ENCODE measurements at places on chromosomes 11 and 22.

GRCh38 chr22:37943136-37943824 is 10.1 kb downstream of the C22orf23 start:
- no peak for DNase-seq

- no peak for DNase-seq
These were observed 30.6 kb downstream of the MUC6 start for GRCh38 chr11:1005928-1006327.

GRCh38 chr22:46573781-46574437 is 36.5 kb upstream of the CELSR1 start:
- no peak for DNase-seq

DNA sequence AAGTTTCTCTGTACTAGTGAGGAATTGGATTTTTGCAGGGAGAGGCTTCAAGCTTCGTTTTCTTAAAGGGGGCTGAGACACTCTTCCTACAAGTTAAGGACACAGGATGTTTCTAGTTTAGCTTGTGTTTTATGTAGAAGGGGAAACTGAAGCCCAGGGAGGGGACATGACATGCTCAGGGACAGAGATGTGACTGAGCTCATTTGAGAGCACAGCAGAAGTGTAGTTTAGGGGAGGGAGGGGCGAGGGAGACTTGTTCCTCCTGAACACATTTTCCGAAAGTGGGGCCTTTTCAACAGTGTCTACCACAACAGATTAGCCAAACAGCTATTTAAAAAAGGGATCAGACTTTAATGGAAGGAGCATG is 148.1 kb downstream of the FBXO7 start:
- DNase-seq = no peak

- no peak for DNase-seq
These were observed 6.2 kb upstream of the FBLN1 start for GRCh38 chr22:45496451-45496941.

DNA sequence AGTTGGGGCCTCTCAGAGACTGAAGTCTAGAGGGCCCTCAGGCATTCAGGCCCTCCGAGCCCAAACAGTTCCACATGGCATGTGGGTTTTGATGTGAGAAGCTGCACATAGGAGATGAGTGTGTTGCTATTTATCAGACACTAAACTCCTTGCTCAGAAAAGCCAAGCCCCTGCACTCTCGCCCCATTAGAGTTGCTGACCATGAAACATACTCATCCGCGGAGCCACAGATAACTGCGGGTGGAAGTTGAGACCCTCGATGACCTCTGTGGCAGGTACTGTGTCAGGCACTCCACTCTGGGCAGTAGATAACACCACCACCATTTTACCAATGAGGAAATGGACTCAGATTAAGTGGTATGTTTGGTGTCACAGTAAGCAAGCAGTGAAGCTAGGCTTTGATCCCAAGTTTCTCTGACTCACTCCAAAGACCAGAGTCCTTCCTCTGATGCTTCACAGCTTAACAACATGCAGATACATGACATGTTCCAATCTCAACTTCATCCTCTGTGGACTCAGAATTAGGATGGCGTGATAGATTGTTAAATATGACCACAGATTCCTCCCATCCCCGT is 202.1 kb downstream of the ADAMTS15 start:
- no peak for DNase-seq

- DNase-seq = no peak
These were observed 532.1 kb downstream of the BUD13 start for GRCh38 chr11:116240710-116241109.

GRCh38 chr22:43889860-43890253 is 2.0 kb downstream of the PNPLA5 start:
- DNase-seq = no peak

DNA sequence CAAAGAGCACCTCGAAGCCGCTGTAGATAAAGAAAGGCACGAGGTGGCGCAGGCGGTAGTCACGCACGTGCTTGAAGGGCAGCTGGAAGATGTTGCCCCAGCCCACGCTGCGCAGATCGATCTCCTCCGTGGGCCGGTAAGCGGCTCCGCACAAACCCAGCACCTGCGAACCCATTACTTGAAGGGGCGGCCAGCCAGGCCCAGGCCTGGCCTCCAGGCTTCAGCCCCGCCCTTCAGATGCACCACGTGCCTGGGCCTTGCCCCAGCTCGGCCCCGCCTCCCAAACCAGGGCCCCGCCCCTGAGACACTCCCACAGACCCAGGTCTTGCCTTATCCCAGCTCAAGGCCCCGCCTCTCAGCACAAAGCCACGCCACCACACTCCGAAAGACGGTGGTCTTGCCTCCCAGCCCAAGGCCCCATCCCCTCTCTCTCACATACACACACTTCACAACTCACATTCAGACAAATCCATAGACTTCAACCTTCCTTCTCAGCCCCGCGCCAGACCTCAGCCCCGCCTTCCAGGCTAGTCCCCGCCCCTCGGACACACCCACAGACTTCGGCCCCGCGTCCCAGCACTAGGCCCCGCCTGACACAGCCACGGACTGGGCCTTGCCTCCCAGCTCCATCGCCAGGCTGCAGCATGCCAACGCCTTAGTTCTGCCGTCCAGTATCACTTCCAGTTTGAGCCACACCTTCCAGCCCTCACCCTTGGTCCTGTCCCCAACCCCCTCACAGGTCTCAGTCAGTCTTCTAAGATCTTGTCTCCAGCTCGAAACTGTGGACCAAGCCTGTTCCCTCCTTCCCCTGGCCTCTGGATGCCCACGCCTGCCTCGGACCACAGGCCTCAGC is 7.0 kb downstream of the UNC93B1 start:
- DNase-seq = peak; percentile 77

- DNase-seq = no peak
These were observed 33.3 kb upstream of the CCDC81 start for GRCh38 chr11:86341382-86341781.

DNA sequence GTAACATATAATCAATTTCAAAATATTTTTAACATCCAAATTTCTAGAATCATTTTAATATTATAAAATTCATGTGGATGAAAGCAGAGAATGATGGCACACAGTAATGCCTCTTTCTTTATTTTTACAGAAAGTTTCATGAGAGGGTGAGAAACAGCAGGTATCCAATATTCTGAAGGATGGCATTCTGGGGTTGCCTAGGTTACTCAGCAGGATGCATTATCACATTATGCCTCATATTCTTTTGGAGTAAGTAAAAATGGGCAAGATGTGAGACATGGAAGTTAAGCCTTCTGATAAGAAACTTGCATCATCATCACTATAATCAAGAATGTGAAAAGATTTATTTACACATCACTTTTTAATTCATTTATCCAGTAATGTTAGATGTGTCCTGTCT is 148.7 kb upstream of the PGR start:
- no peak for DNase-seq

- peak; percentile 4 for DNase-seq
These were observed 276.7 kb upstream of the API5 start for GRCh38 chr11:43035086-43035485.

DNA sequence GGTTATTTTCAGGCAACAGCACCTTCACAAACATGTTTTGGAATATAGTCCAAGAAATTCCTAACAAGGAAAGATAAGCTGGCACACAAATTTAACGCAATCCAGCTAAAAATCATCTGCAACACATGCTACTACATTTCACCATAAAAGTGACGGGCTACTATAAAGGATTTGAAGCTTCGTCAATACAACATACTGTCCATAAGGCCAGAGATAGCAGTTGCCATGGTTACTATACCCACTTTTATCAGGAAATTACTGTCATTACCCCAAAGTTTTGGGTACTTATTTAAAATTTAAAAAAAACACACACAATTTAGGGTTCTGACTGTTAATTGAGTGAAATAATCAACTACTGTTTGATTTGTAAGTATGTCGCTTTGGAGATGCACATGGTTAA is 6.9 kb downstream of the PHF21A start:
- no peak for DNase-seq

- DNase-seq = no peak
These were observed 102.8 kb upstream of the CRYBB3 start for GRCh38 chr22:25096638-25097405.

DNA sequence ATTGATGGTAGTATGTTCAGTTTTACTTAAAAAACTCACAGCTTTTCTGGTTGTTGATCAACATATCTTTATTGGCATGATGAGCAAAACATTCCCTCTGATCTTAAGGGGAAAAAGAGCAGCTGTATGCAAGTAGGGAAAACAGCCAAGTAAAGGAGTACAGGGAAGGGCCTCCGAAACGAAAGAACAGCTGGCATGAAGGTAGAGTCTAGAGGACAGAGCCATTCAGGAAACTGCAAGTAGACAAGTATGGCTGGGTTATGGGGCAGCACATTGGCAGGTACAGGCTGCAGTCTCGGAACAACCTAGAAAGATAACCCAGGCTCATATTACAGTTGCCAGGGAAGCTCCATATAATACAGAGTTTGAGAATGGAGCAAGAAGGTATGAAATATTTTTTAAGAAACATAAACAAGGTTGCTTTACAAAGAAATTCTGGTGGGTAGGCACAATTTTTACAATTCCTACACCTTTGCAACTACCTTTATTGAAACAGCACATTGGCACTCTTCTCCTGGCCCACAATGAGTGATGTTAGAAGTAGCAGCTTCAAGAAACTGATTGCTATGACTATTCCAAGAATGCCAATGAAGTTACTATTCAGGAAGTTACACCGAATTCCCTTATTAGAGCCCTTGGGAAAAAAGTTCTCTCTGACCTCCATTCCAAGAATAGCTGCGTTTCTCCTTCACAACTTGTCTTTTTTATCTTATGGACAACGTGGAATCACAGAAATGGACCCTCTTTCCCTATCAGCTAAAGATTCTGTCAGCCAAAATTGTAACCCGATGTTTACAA is 45.2 kb downstream of the LGR4 start:
- DNase-seq = no peak

DNA sequence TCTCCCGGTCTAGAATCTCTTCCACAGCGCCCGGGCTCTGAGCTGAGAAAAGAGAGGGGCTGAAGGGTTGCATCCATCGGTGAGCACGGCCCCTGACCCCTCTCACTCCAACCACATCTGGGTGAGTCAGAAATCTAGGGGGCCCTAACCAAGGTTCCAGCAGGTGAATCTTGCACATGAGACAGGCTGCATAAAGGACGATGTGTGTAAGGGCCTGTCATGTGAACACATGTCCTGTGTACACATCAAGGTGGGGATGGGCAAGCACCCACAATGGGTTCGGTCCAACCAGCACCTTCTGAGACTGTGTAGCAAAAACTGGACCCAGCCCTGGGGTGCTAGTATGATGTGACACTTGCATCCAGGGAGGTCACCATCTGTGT is 1.2 kb downstream of the BET1L start:
- DNase-seq = peak; percentile 1

GRCh38 chr11:92123540-92123939 is 101.1 kb upstream of the FAT3 start:
- DNase-seq = no peak

DNA sequence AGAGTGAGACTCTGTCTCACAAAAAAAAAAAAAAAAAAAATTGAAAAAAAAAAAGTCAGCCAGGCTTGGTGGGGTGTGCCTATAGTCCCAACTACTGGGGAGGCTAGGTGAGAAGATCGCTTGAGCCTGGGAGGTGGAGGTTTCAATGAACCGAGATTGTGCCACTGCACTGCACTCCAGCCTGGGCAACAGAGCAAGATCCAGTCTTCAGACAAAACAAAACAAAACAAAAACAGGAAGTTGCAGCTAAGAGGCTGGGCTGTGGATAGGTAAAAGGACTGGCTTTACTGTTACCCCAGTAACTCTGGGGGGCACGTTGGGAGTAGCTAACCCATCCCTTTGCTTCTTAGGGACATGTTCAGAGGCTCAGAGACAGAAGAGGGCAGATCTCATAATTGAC is 6.3 kb upstream of the PC start:
- DNase-seq = no peak

DNA sequence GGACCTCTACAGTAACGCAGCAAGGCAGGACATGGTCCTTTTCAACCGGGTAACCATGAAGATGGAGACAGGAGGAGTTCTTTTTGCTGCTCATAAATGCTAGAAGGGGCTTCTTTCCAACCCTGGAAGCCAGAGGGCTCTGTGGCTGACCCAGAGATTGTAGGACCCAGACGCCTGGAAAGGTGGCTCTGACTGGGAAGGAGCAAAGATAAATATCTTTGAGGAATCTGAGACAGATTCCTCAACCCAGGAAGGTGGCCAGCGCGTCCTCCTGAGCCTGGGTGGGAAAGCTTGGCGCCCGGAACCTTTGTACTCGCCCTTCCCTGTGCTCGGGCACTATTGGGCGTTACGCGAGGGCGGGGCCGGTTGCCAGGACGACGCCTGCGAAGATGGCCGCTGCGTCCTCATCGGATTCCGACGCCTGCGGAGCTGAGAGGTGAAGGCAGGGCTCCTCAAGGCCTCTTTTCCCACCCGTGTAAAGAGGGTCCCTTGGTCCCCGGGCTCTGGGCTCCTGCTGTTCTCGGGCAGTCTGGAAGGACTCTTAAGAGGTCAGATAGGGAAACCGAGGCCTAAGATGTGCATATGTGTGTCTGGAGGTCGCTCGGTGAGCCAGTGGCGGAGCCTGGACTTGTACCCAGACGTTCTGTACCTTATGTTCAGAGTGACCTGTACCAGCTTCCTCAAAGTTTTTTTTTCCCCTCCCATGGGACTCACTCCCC is at the start of gene BBS1:
BBS1 (plus strand) TSS at position 365 of the 719 bp plus-strand sequence; CDS start at position 390, 25 bp downstream.
- DNase-seq = peak; percentile 85

GRCh38 chr11:119315131-119316015 is 1.6 kb downstream of the MCAM start:
- DNase-seq = no peak

- DNase-seq = no peak
These were observed 142.4 kb downstream of the MPPED1 start for GRCh38 chr22:43554259-43554636.

- no peak for DNase-seq
These were observed 1155.9 kb downstream of the TBC1D22A start for GRCh38 chr22:47918276-47918921.

DNA sequence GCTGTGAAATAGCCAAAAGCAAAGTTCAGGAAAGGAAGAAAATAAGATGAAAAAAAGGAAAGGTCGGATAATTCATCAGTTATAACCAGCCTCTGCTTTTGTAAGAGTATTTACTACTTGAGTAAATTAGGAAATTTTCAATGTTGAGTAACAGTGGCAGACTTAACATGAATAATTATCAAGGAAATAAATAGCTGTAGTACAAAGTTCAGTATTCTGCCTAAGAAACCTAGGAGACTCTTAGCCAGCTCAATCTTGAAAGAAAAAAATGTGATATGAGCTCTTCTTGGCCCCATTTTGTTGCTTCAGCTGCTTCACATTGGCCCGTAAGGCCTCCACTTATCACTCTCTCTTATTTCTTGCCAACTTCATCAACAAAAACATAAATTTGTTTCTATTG is 17.0 kb upstream of the DNAJB7 start:
- no peak for DNase-seq

All from endothelial cell (in vitro differentiated cells).